ENCODE measurements at places on chromosomes 3 and 15. TPM values are rescaled to one million over a fixed set of nuclear protein-coding genes. Genes with fewer than 3 reads are reported as not detected.

DNA sequence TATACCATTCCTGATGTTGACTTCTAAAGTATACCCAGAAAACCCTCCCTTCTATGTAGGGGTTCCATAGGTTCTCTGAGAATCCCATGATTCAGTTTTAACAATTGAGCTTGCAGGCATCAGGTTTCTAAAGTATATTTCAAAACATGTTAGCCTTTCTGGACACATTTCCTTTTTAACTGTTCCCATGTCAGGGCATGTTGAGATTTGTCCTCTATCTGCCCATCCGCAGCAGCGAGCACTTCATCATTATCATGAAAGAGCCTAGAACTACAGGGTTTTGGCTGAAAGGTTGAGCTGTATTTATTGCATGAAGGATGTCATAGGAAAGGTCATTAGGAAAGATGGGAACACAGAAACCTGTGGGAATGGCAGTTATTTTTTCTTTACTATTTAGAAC lies 201.1 kb upstream of the BHLHE40 start:
- H3K36me3 ChIP-seq = no peaks in the 10 kb centered on the region
- no peaks in the 10 kb centered on the region for H3K27me3 ChIP-seq
- no peak for DNase-seq
- peaks cover 7% of the 10 kb centered on the region for H3K4me1 ChIP-seq
- no peak overlapping the region for H3K27ac ChIP-seq

DNA sequence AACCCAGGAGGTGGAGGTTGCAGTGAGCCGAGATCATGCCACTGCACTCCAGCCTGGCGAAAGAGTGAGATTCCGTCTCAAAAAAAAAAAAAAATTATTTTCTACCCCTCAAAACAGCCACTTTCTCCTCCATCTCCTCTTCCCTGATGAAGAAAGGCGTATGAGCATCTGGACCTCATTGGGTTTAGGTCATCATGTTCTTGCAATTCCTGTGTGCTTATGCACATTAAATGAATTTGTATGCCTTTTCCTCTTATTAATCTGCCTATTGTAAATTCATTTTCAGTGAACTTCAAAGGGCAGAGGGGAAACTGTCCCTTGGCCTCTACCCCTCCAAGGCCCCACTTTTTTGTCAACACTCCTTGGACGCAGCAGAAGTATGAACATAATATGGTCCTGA lies 117.8 kb downstream of the RPLP1 start:
- no peak overlapping the region for H3K4me3 ChIP-seq
- H3K36me3 ChIP-seq = no peaks in the 10 kb centered on the region
- H3K27me3 ChIP-seq = no peaks in the 10 kb centered on the region
- peaks cover 24% of the 10 kb centered on the region for H3K4me1 ChIP-seq

DNA sequence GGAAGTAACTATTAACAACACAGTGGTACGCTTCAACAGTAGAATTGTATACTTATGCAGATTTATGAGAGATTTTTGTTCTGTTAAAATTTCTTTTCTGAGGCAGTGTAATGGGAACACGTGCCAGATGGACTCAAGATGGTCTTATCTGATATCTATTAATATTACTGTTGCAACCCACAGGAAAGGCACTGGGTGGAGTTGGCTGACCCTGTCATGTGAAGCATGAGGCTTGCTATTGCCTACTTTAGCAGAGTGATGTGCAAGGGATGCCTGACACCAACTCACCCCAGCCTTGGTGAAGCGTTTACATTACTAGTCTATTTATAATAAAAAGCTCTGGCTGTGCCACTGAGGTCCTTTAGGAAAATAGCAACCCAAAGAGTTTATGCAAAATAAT lies 19.8 kb upstream of the ARNT2 start:
- H3K27ac ChIP-seq = no peak overlapping the region
- H3K4me1 ChIP-seq = no peaks in the 10 kb centered on the region
- no peak for DNase-seq
- H3K36me3 ChIP-seq = no peaks in the 10 kb centered on the region

DNA sequence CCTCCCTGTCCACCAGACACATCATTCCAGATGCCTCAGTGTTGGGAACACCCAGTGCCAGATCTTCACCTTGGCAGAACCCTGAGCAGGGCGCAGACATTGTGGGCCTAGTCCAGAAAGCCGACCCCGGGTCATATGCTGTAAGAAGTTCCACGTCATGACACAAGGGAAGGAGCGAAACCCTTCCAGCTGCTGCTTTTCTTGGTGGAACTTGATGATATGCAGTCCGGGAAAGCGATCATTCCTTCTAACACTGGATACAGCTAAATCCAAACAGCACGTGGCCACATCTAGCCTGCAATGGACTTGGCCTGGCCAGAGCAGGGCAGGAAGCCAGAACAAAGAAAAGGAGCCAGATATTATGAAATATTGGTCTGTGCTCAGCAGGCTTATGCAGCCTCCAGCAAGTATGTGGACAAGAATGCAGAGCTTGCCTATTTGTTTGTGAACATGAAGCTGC lies 22.0 kb downstream of the GASK1A start:
- peak; percentile 93 for DNase-seq
- H3K27ac ChIP-seq = peak overlapping the region; percentile 82
- no peaks in the 10 kb centered on the region for H3K36me3 ChIP-seq
- H3K4me3 ChIP-seq = no peak overlapping the region

DNA sequence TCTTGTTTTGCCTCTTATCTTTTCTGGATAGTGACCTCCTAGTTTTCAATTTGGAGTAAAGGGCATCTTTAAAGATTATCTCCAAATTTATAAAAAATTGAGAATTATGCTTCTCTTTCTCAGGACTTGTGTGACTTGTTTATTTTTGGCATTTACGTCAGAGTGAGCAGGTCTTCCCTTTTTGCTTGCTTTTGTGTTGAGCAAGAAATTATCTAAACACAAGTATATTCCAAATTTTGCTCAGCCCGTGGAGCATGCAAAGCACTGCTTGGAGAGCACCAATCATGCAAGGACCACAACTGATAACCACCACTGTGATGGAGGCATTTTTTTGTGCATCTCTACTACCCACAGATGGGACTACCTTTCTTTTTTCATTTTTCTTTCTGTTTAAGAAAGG lies 7.1 kb downstream of the SLC25A26 start:
- no peak overlapping the region for H3K27ac ChIP-seq
- H3K27me3 ChIP-seq = no peaks in the 10 kb centered on the region
- no peaks in the 10 kb centered on the region for H3K4me1 ChIP-seq
- H3K36me3 ChIP-seq = no peaks in the 10 kb centered on the region
- H3K4me3 ChIP-seq = no peak overlapping the region

GRCh38 chr15:26729581-26729980 lies 43.3 kb downstream of the GABRB3 start:
- H3K27ac ChIP-seq = no peak overlapping the region
- DNase-seq = no peak
- no peak overlapping the region for H3K4me3 ChIP-seq

- H3K27me3 ChIP-seq = no peaks in the 10 kb centered on the region
- DNase-seq = no peak
- H3K4me3 ChIP-seq = no peak overlapping the region
- H3K36me3 ChIP-seq = no peaks in the 10 kb centered on the region
- no peaks in the 10 kb centered on the region for H3K4me1 ChIP-seq
These were observed 9.3 kb downstream of the MSL2 start for GRCh38 chr3:136186846-136187245.

- peaks cover 29% of the 10 kb centered on the region for H3K4me1 ChIP-seq
- no peak overlapping the region for H3K27ac ChIP-seq
- H3K27me3 ChIP-seq = no peaks in the 10 kb centered on the region
- DNase-seq = no peak
These were observed 65.2 kb downstream of the FNDC3B start for GRCh38 chr3:172104471-172105072.

- no peaks in the 10 kb centered on the region for H3K4me1 ChIP-seq
- no peak for DNase-seq
- no peak overlapping the region for H3K4me3 ChIP-seq
- no peak overlapping the region for H3K27ac ChIP-seq
- no peaks in the 10 kb centered on the region for H3K27me3 ChIP-seq
These were observed 169.6 kb upstream of the GADL1 start for GRCh38 chr3:31064021-31064420.

- peaks cover 47% of the 10 kb centered on the region for H3K4me1 ChIP-seq
- peaks cover 8% of the 10 kb centered on the region for H3K36me3 ChIP-seq
- H3K27me3 ChIP-seq = no peaks in the 10 kb centered on the region
- peak; percentile 91 for DNase-seq
- peak overlapping the region; percentile 66 for H3K4me3 ChIP-seq
These were observed 759 bp downstream of the AMOTL2 start for GRCh38 chr3:134373271-134374104.

- H3K36me3 ChIP-seq = no peaks in the 10 kb centered on the region
- no peaks in the 10 kb centered on the region for H3K27me3 ChIP-seq
- no peak overlapping the region for H3K27ac ChIP-seq
- no peak for DNase-seq
- no peak overlapping the region for H3K4me3 ChIP-seq
These were observed 99.7 kb upstream of the DAZL start for GRCh38 chr3:16704941-16705340.

DNA sequence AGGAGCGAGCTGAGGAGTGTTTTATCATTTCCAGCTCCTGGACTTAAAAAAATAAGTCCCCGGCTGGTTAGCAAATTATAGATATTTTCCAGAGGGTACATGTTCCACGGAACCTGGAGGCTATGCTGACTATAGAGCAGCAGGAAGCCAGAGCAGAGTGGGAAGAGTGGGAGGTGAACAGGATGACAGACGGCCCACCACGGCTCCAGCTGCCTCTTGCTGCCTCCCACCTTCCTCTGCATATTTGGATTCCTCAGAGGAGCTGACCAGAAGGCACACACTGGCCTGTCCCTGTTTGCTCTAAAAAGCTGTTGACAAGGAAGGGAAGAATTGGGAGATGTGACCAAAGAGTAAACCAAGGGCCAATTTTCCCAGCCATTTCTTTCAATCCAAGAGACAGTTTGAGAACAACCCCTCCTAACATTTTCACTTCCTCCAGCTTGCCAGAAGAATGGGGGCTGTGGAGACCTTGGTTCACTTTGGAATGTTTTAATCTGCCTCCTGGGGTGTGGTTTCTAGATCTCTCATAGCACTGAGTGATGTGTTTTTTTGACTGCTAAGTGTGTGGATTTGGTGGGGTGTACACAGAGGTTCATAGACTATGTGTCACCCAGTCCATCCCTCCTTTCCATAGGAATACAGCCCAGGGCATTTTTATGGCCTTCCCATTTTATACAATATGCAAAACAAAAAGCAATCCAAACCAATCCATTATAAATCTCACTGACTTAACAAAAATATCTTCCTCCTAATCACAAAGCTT lies 36.8 kb downstream of the HGD start:
- no peak overlapping the region for H3K27ac ChIP-seq
- H3K27me3 ChIP-seq = no peaks in the 10 kb centered on the region
- H3K4me1 ChIP-seq = no peaks in the 10 kb centered on the region
- DNase-seq = no peak
- H3K36me3 ChIP-seq = no peaks in the 10 kb centered on the region

GRCh38 chr3:11381563-11381962 lies 109.4 kb downstream of the ATG7 start:
- peak overlapping the region; percentile 84 for H3K27ac ChIP-seq
- H3K4me3 ChIP-seq = no peak overlapping the region
- no peak for DNase-seq

DNA sequence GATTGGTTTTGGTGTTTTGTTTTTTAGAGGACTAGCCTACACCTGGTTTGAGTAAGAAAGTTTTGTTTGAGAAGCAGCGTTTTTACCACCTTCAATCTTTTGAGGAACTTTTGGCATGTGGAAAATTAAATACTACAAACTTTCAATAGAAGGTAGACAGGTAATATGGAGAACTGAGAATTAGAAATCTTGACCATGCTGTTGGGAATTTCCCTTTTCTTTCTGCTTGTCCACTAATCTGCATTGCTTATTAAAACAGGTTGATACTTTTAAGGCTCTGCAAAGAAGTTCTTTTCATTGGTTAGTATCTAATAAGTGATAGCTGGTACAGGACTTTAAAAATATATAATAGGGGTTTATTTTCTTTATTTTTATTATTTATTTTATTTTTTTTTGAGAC lies 31.9 kb downstream of the UBE2E1 start:
- no peak overlapping the region for H3K4me3 ChIP-seq
- no peaks in the 10 kb centered on the region for H3K36me3 ChIP-seq
- H3K4me1 ChIP-seq = peaks cover 6% of the 10 kb centered on the region
- H3K27me3 ChIP-seq = no peaks in the 10 kb centered on the region

DNA sequence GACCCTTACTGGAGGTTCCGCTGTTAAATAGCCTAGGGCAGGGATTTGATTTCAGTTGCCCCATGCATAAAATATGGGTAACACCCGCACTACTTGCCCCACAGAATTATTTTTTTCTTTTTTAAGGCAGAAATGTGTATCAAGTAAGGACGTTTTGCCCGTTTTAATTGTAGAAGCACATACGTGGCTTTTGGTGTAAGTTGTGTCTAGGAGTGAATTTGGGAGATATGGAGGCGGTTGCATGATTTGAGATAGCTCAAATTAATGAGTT lies 636 bp upstream of the LRRC58 start:
- DNase-seq = no peak
- peaks cover 44% of the 10 kb centered on the region for H3K4me1 ChIP-seq
- H3K27me3 ChIP-seq = no peaks in the 10 kb centered on the region
- H3K36me3 ChIP-seq = no peaks in the 10 kb centered on the region

DNA sequence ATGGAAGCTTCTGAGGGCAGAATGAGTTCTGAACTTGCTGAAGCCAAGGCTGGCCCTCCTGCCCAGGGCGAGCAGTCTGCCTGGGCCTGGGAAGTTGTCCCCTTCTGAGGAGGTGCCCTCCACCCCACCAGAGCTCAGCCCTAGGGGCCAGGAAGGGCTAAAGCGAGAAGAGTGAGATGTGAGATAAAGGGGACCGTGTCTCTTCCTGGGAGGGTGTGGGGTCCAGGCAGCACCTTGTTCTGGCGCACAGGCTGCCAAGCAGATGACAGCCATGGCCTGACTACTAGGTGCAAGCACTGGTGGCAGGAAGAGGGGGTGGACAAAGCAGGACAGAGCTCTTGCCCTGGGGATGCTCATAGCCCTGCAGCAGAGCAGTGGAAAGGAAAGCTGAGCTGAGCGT lies 3.7 kb downstream of the PAK6 start:
- no peaks in the 10 kb centered on the region for H3K4me1 ChIP-seq
- H3K27ac ChIP-seq = no peak overlapping the region
- H3K27me3 ChIP-seq = peaks cover 25% of the 10 kb centered on the region
- no peaks in the 10 kb centered on the region for H3K36me3 ChIP-seq
- DNase-seq = no peak
- H3K4me3 ChIP-seq = no peak overlapping the region

GRCh38 chr3:40801284-40801741 lies 276.6 kb downstream of the ZNF621 start:
- no peak for DNase-seq
- H3K36me3 ChIP-seq = no peaks in the 10 kb centered on the region
- H3K27me3 ChIP-seq = no peaks in the 10 kb centered on the region
- no peak overlapping the region for H3K4me3 ChIP-seq

Gene DZIP1L
- total RNA-seq = 41.5 TPM

Gene CYP19A1
- 124 TPM for total RNA-seq

Gene SLC49A4
- total RNA-seq = 26.2 TPM

Gene CLDN1
- 150 TPM for total RNA-seq

Gene PAQR5
- 8.1 TPM for total RNA-seq

Gene CHRM5
- 0.44 TPM for total RNA-seq

Gene PAK6
- not detected for total RNA-seq

Gene ABHD17C
- total RNA-seq = 0.63 TPM

All from tibial nerve (tissue), 4 donors.